Naive thymus-derived CD8-positive, alpha-beta T cell (primary cell): ENCODE measurements at places on chromosomes 16 and 17. TPM values are rescaled to one million over a fixed set of nuclear protein-coding genes. Genes with fewer than 3 reads are reported as not detected.

DNA sequence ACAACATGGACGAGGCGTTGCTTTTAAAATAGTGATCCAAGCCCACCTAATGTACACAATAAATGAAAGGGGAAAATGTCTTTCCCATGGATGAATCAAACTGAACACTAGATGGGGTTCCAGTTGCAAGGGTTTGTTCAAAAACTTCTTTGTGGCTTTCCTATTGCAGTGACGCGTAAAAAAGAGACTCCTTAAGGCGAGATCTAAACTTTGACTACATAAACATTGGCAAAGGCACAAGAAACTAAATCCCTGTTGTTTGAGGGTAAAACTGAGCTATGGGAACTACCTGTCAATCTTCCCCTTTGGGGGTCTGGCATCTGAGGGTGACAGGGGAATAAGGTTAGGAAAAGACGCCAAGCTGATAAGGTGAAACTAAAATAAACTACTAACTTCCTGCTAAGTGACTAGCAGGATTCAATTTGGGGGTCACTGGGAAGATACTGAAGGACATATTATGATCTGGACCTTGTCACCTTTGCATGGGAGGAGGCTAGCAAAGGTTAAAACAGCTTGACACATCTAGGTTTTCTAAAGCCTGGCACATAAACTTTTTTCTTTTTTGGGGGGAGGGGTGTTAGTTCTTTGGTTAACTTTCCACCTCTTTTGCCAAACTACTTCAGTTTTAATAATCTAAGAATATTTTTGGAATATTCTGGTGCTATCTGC lies 4.7 kb downstream of the SALL1 start:
- DNase-seq: no peak

DNA sequence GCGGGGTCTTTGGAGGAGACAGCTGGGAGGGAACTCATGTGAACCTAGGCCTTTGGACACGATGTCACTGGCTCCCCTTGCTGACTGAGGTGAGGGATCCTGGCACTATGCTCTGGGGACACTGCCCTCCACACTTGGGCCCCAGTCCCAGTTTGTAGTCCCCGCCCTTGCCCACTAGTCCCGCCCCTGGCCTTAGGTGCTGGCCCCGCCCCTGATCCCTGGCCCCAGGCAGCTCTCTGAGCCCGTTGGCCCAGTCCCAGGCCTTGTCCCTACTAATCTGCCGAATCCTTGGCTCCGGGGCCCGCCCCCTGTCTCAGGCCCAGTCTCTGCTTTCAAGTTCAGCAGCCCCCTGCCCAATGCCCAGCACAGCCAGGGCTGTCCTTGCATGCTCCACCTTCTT lies 61.0 kb downstream of the SMPD3 start:
- DNase-seq: no peak

GRCh38 chr17:56595831-56596690 lies 2.6 kb downstream of the NOG start:
- peak; percentile 23 for DNase-seq

- no peak for DNase-seq
Observed at GRCh38 chr17:76378548-76379274, 5.7 kb upstream of the SPHK1 start.

DNA sequence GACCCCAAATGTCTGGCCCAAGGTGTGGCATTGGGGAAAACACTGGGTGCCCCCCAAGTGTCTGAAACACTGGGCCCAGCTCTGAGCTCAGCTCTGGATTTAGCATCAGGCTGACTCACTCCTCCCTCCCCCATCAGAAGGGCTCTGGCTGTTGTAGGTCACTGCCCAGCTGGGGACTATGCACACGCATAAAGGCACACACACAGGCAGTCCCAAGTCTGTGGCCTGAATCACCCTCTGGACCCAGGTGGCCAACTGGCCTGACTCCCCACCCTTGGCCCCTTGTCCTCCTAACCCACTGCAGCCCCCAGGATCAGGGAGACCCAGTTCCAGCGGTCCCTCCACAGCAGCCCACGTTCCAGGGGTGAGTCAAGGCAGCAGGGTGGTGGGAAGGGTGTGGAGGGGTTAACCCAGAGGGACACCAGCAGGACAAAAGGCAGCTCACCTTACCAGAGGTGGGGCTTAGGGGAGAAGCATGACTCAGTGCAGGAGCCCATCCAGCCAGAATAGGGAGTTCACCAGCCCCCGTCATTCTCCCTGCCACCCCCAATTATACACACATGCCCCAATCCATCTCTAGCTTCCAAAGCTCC lies 47.0 kb downstream of the MYO18A start:
- no peak for DNase-seq

GRCh38 chr17:40355123-40355803 lies 9.3 kb downstream of the GJD3 start:
- peak; percentile 80 for DNase-seq

ABI3 gene
- polyA plus RNA-seq: 48.4 TPM

SLC16A11 gene
- 2.0 TPM for polyA plus RNA-seq

PITPNM3 gene
- polyA plus RNA-seq: not detected

TM4SF5 gene
- not detected for polyA plus RNA-seq

P3H4 gene
- 5.8 TPM for polyA plus RNA-seq
